Activated CD4-positive, alpha-beta T cell treated with anti-CD3 and anti-CD28 coated beads, Interleukin-2, Interleukin-6, amounts not matched to agents 100 ng/mL and 50 ng/mL, durations not matched to agents 16 hours and 8 hours (primary cell): ENCODE measurements at places on chromosomes 6 and 20.

GRCh38 chr6:157188213-157188612, 135.1 kb downstream of the TMEM242 start:
- no peak for DNase-seq

- DNase-seq = no peak
Observed at GRCh38 chr6:106823732-106824351, 150.7 kb downstream of the CD24 start.

DNA sequence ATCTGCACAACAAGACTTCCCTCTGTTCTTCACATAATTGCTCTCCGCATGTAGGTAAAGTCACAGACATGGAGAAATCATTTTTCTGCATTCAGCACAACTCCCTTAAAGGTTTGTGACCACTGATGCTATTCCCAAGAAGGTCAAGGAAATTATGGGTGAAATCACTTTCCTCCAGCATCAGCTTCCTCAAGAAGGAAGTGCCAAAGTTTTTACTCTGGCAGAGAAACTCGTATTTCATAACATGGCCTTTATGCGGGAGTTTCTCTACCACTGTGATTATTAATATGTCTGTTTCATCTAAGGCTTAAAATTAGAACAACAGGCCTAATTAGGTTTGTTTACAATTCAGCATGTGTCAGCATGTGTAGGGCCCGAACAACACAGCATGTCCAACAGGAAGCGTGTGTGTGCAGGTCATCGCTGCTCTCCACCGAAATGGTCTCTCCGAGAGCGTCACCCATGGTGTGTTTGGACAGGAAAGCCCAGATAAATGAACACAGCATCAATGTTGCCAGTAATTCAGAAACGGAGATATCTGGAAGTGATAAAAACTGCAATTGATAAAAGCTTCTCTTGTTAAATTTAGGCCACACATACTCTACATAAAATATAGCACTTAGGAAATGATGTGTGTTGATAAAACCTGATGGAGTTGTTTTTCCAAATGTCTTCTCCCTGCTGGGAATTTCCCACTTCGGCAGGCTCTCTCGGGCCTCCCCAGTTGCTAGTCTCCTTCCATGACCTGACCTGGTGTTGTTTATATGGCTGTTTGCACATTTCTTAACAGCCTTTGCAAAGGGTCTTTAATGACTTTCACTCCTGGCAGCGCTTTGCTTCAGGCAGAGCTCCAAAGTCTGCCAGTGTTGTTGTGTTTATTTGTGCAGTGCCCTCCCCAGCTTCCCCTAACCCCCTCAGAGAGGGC, 265.1 kb upstream of the CEP162 start:
- DNase-seq = no peak

GRCh38 chr6:80522576-80522975, 416.1 kb downstream of the BCKDHB start:
- no peak for DNase-seq

DNA sequence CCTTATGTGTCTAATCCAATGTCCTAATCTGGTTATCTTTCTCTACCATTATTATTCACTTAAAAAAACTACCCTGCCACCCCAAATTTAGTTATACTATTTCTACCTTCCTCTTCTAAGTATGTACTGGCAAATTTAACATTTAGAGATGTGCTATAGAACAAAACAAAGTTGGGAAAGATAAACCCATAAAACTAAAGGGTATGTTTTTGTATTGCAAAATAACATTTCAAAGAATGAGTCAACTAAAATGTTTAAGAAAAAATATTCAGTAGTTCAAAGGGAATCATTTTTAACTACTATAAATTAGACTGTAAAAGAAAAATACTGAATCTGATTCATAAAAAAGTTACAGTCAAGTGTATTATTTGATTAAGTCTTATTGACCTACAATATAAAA, 103.0 kb downstream of the LMBRD1 start:
- DNase-seq = no peak

DNA sequence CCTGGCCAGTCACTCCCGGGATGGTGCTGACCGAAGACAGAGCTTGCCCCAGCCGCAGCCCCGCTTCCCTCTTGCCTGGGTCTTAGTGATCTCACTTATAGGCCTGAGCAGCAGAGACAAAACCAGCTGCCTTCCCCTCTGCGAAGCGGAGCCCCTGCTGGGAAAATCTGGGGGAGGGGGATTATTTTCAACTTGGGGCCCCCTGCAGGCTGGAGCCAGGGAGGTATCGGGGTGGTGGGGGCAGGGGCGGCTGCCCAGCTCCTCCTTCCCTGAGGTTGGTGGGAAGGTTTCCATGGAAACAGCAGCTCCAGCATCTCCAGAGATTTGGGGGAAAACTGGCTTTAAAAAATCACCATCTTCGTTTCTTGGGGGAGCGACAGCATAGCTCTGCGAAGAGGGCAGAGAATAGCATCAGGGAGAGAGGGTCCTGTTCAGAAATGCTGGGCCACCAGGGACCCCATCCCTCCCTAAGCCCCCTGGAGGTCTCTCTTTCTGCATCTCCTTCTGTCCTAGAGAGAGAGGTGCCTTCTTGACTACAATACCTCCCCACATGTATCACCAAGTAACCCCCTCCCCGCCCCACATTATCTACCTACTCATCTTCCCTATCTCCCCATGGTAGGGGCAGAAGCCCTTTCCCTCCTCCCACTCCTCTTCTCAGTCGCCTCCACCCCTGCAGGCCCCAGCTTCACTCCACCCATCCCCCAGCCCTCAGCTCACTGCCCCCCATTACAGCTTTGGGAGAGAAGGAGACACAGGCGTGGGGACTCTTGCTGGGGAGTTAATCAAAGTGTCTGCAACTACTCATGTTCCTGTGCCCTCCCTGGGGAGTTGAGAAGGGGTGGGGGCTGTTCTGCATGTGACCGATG, 88.4 kb upstream of the CCDC167 start:
- DNase-seq = no peak

DNA sequence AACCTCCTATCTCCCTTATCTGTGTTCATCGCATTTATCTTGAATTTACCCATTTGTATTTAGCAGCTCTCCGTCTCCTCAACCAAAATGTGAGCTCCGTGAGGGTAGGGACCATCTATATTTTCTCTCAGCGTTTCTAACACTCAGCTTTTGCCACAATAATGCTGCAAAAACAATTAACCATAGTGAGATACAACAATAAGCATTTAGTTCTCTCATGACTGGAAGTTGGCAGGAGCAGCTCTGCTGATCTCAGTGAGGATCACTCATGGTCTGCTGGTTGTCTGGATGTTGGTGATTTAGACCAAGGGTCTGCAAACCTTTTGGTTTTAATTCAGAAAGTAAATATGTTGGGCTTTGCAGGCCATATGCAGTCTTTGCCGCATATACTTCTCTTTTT, 394.8 kb upstream of the RNF217 start:
- DNase-seq = no peak

GRCh38 chr6:79377888-79378348, 143.4 kb upstream of the HMGN3 start:
- no peak for DNase-seq

DNA sequence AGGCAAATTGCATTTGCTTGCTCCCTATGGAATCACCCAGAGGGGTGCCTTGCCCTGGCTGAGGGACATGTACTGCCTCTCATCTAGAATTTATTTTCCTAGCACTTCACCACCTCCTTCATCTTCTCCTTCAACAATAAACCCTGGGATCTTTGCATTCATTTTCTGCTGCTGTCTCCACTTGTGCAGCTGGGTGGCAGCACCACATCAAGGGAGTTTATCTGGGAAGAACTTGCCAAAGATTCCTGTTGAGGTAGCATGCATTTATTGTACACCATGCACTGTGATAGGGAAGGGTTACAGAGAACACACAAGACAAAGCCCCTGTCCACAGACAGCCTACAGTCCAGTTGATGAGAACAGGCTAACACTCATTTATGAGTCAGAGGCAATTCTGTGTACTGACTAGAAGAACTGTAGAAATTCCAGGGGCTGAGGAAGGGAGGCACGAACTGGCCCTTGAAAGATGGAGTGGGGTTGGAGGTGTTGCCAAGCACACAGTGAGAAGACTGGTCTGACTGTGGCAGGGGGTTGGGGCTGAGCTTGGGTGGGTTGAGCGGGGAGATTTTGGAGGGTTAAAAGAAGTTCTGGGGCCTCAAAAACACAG, 17.5 kb downstream of the C20orf173 start:
- DNase-seq = no peak

DNA sequence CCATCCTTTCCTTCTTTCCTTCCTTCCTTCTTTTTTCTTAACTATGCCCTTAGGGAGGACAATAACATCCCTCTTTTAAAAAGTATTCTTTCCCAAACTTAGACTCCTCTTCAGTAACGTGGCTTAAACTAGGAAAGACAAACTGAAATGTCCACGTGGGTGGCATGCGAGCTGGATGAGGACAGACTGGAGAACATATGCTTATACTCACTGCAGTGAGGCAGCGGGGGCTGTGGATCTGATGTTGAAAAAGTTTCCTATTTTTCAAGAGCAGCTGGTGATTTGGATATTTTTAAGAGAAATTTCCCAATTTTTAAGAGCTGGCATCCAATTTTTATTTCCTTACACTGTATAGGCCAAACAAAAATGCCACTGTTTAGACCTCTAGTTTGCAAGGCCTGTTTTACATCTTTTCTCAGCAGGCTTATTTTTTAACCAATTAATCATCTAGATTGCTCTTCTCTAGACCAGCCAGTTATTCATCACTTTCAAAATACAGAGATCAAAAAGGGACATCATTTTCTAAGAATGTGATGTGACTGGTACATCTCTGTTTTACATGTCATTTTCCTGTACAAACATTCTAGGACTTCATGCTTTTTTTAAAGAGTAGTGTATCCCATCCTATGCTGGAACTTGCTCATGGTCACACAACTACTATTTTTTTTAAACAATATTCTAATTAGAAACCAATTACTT, 226.5 kb downstream of the BTBD9 start:
- peak; percentile 16 for DNase-seq

- DNase-seq = no peak
Observed at GRCh38 chr20:5888041-5888440, 62.3 kb downstream of the TRMT6 start.

GRCh38 chr20:62030834-62031434, 34.7 kb downstream of the TAF4 start:
- DNase-seq = peak; percentile 34

- DNase-seq = no peak
Observed at GRCh38 chr6:122116835-122117627, 282.4 kb upstream of the HSF2 start.

- DNase-seq = no peak
Observed at GRCh38 chr6:163500105-163500504, 85.6 kb downstream of the QKI start.

GRCh38 chr20:12790859-12791258, 217.9 kb upstream of the SPTLC3 start:
- DNase-seq = no peak

DNA sequence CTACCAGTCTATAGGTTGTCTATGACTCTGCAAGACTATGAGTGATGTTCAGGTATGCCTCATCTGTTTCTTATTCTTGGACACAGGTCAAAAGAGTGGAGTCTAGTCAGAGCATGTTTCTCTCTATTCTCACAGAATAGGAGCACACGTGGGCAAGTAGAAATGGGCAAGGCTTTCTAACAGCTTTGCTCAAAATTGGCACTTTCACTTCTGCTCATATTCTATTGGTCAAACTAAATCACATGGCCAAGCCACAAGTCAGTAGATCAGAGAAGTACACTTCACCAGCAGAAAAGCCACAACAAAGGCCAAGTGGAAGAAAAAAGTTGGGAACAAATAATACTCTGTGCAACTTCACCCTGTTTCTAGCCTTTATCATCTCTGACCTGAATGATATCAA, 354.5 kb upstream of the SYNCRIP start:
- no peak for DNase-seq

DNA sequence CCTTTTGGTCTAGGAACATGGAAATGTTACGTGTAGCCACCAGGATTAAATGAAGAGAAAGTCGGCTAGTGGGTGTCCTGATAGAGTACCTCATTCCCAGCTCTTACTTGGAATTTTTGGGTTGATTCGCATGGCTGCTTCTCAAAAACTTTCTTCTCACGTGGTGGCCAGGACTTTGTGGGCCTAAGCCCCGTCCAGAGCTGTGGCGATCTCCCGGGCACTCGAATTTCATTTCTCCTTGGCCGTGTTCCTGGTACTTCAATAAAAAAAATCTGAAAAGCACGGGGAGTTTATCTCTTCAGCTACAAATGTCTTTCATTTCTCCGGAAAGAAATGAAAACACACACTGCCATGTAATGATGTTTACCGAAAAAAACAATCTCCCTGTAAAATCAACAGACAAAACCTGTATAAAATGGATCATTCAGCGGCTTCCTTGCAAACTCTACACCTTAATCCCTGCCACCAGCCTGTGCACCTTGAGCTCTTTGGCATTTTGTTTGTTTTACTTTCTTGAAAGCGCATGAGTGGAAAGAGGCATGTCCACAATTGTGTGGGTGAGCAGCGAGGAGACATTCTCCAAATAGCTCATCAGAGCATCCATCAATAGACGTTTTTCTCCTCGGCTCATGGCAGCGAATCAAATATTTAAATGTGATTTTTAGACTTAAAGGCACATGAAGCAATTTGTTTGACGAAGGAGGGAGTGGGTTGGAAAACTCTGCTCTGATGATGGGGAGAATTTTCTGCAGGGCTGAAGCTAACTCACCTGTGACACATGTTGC, 173.1 kb downstream of the TFAP2C start:
- DNase-seq = no peak

- peak; percentile 65 for DNase-seq
Observed at GRCh38 chr6:104603108-104603745, 256.5 kb downstream of the HACE1 start.
